ENCODE measurements at places on chromosomes 7 and 10.

DNA sequence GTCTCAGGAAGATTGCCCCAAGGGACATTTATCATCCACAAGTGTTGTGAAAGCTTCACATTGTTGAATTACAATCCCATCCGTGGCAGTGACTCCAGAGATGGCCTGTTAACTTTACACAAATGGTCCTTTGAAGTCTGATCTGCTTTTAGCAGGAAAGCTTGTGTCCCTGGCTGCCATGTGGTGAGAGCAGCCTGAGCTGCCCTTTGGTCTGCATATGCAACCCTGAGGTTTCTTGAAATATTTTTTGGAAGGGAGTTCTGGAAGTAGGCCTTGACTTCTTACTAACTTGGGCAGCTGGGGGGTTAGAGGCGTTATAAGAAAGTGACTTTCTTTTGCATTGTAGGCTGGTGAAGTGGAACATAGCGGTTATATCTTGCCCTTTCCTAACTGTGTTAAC is 41.3 kb upstream of the FAM180A start:
- no peak for DNase-seq

DNA sequence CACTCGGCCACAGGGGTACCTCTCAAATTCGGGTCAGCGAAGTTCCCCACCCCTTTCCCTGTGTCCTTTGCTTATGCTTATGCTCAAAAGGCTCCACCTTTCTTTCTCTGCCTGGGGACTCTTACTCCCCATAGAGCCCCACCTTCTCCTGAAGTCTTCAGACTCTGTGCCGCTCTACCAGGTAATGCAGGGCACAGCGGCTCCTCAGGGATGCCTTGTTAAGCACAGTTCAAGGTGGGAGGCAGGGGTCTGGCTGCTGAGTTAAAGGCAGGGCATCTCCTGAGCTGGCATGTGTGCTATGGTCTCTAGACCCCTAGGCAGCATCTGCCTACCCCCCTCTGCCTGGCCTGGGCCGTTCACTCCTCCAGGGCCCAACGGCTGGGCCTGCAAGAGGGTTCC is 3.0 kb upstream of the CXCL12 start:
- no peak for DNase-seq

- no peak for DNase-seq
These were observed 107.7 kb upstream of the DIP2C start for GRCh38 chr10:797179-797578.

DNA sequence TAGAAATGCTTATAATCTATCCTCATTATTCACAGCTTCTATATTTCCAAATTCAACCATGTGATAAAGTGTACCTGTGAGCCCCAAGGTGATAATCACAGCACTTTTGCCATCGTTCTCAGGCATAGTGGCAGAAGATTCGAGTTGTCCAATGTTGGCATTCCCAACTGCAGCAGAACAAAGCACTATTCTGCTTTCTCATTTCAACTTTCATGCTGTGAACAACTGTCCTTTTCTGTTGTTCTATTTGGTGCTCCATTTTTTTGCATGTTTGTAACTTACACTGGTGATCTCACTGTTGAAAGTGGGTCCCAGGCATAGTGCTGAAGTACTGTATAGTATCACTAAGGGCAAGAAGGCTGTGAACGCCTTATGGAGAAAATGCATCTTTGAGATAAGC is 438.2 kb downstream of the PAXIP1 start:
- no peak for DNase-seq
